ENCODE measurements at places on chromosomes 5 and 9.

DNA sequence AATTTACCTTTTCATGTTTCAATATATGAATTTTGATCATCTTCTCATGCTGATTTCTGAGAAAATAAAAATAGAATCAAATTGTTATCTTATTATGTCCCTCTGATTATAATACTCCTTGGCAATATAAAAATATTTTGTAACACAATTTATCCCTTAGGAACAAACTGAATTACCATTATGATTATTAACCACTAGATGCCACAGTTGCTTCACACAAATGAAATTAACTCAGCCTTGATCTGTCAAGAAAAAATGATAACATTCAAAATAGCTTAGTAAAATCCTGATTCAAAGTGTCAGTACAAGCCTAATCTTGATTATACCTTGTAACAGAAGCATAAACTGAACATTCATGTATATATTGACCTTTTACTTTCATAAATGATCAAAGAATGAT, 4.8 kb upstream of the CHSY3 start:
- no peak for DNase-seq

DNA sequence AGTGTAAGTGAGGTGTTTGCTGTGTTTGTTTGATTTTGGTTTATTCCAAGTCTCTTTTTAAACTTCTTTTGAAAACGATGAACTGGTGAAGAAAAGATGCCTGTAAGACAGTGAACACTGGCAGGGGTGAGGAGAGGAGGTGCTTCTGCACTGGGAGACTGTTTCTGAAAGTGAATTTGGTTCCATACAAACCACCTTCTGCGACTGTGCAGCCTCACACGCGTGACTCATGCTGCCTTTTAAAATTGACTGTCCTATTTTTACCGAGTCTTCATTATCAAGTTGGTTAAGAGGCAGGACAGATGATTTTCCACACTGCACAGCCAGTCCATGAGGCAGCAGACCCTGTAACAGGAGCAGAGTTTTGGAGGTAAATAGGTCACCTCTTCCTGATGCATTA, 340.6 kb downstream of the MTRR start:
- no peak for DNase-seq

DNA sequence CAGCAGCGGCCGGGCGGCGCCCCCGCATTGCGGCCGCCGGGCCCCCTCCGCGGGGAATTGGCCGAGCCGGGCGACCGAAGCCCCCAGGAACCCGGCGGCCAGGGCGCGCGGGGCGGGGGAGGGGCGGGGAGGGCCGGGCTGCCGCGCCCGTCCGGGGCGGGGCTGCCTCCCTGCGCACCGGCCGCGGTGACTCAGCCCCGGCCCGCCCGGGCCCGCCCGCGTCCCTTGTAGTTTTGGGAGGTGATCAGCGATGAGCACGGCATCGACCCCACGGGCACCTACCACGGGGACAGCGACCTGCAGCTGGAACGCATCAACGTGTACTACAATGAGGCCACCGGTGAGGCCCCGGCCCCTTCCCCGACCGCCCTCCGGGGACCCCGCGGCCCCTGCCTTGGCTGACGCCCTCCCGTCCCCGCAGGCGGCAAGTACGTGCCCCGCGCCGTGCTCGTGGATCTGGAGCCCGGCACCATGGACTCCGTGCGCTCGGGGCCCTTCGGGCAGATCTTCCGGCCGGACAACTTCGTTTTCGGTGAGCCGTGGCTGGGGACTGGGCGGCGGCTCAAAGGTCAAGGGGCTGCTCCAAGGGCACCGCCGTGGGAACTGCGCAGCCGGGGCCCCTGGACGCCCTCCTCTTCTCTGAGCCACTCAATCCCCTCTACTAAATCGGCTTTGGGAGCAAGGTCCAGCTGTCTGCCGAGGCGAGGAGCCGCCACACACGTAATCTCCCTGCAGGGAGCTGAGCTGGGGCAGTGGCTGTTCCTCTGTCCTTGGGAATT, 592 bp downstream of the TUBB4B start:
- DNase-seq = no peak

DNA sequence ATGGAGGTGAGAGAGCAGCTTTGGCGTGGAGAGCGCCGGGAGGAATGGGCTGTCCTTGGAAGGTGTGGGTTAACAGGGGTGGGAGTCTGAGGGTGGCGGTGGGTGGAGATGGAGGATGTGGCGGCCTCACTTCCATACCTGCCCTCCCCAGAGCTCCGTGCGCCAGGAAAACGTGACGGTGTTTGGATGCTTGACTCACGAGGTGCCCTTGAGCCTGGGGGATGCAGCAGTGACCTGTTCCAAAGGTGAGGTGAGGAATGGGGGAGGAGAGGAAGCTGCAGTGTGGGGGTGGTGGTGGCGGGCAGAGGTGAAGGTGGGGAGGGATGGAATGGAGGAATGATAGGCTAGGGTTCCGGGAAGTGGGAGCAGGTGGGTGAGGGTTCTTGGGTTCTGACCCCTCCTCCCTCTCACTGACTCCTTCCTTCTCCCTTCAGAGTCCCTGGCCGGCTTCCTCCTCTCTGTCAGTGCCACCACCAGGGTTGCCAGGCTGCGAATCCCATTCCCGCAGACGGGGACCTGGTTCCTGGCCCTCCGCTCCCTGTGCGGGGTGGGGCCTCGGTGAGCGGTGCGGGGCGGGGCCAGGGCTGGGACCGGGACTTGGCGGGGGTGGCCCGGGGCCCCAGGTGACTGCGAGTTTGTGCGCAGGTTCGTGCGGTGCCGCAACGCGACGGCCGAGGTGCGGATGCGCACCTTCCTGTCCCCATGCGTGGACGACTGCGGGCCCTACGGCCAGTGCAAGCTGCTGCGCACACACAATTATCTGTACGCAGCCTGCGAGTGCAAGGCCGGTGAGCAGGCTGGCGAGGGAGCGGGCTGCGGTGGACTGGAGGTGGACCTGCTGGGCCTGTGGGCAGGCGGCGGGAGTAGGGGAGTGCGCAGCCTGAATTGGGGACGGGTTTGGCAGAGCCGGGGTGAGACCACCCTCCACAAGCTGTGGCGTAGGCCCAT, 17.1 kb downstream of the TMEM8B start:
- peak; percentile 37 for DNase-seq

DNA sequence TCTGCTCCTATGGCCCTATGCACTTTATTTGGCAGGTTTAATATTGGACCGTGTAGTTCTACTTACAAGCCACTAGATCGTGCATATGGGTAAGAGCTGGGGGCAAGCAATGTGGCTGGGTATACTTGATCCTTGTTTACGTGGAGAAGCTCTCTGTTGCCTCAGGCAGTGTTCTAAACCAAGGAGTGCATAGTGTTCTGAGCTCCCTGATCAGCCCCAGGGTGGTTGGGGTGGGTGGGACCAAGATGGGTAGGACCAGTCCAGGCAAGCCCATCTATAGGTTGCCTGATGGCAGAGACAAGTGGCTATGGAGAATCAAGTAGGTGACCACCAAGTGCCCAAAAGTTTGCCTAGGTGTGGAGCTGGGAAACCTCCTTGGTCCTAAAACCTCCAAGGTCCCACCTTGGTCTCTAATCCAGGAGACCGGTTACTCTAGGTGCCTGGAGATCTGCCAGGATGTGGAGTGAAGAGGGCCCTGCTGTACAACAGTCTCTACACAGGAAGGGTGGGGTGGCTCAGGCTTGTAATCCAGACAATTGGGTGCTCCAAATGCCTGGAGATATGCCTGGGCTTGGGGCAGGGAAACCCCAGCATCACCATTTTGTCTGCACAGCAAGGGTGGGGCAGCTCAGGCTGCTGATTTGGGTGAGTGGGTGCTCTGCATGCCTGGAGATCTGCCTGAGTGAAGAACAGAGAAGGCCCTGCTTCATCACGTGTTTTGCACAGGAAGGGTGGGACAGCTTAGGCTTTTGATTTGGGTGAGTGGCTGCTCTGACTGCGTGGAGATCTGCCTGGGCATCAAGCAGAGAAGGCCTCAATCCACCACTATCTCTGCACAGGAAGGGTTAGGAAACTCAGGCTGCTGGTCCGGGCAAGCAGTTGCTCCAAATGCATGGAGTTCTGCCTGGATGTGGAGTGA, 659.8 kb downstream of the TLE4 start:
- no peak for DNase-seq

GRCh38 chr5:172769616-172770373, 1.2 kb downstream of the DUSP1 start:
- DNase-seq = no peak

GRCh38 chr5:150567031-150567717, 59.2 kb downstream of the NDST1 start:
- no peak for DNase-seq

DNA sequence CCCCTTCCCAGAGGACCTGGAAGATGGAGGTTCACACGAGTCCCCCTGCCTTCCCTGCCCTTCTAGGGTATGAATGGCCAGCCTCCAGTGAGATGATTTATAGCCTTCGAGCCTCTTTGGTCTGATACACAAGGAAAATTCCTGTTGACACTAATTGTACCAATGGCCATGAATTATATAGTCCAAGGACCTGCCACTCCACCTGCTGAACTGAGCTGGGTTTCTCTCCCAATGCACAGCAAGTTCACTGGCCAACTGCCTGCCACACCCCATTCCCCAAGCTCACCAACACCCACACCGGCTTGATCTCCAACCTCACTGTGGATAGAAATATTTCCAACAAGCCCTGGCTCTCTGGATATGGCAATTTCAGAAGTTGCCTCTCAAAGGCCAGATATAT, 9.3 kb upstream of the ADRA1B start:
- no peak for DNase-seq

- DNase-seq = no peak
These were observed 149.9 kb downstream of the ARSB start for GRCh38 chr5:78835176-78835575.

- DNase-seq = peak; percentile 95
These were observed 1.2 kb upstream of the CEMIP2 start for GRCh38 chr9:71769175-71770161.

GRCh38 chr9:124968238-124968637, 27.4 kb upstream of the GOLGA1 start:
- DNase-seq = no peak

DNA sequence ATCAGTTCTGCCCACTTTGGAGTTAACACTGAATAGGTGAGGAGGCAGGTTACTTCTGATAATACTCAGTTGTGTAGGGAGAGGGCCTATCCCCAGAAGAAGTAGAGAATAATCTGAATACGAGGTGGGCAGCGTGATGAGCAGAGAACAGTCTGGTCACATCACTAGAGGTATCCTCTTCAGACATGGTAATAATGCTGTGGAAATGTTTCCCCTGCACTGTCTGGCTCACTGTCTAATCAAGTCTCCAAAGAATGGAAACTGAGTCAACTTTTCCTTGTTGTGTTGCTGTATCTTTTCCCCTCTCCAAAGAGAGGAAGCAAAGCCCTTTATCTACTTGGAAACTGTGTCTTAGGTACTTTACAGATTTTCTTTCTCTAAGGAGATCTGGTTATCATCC, 110.9 kb upstream of the ANKRD55 start:
- no peak for DNase-seq

- no peak for DNase-seq
These were observed 36.7 kb downstream of the HK3 start for GRCh38 chr5:176862330-176862995.

DNA sequence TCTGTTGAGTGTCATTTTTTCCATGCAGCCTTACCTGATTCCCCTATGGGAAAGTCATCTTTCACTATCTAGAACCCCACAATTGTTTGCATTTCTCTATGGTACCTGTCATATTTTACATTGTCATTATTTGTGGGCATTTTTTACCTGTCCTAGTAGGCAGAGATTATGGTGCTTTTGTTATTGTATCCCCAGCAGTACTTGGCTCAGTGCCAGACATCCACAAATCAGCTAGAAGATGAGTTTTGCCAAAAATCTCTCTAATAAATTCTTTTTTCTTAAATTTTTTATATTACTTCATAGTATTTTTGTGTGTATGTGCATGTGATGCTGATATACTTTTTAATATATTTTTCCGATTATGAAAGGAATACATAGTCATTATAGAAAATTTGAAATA, 13.2 kb downstream of the GARNL3 start:
- no peak for DNase-seq

- DNase-seq = no peak
These were observed 30.4 kb upstream of the IER5L start for GRCh38 chr9:129208207-129209032.

DNA sequence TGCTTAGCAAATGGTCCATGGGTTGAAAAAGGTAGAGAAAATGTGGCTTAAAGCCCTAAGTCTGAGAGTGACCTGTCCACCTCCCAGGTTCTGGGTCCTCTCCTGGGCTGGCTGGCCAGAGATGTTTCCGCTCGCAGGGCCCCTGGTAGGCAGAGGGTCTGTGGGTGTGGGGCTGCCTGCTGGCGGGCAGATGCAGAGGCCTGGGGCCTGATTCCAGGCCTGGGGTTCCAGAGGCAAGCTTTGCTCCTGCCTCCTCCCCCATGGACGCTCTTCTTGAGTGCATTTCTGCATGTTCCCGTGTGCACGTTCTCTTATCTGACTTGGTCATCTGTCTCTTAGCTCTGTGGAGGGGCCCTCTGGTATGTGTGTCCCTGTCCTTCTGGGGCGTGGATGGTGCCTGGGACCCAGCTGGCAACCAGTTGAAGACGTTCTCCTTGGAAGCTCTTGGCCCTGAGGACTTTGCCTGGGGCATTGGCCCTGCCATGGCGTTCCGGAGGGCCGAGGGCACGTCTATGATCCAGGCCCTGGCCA, 3.8 kb downstream of the MIGA2 start:
- DNase-seq = no peak

DNA sequence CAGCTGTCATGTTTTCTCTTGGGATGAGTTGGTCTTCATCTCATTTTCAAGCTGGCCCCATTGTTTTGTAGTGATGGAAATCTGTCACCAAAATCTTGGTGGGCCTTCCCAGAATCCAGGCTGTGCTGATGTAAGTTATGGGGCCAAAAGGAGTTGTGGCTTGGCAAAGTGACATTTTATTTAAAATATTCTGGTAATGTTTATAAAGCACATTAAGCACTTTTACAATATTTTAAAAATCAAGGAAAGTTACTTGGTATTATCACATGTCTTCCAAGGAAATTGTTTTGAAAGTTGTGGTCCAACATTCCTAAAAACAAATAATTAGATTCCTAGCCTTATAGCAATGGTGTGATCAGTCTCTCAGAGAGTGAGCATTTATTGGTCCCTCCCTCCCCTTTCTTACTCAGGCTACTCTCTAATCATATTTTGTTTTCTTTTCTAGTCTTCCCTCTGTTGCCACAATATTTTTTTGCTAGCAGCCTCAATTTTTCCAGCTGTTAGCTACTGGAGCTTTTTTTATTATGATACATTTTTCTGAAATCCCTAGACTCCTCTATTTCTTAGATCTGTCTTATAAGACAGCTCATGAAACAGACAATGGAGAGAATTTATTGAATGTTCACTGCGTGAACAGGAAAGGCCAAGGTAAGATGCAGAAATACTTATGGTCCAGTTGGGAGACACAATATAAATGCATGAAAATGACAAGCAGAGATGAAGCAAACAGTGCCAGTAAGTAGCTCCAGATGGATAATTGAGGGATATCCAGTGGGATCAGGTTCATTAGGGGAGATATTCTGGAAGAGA, 408.1 kb upstream of the ZNF608 start:
- no peak for DNase-seq

- no peak for DNase-seq
These were observed 145.4 kb upstream of the RAD23B start for GRCh38 chr9:107137495-107138202.
